Inflammatory macrophage (primary cell): ENCODE measurements at places on chromosomes 7 and 10.

DNA sequence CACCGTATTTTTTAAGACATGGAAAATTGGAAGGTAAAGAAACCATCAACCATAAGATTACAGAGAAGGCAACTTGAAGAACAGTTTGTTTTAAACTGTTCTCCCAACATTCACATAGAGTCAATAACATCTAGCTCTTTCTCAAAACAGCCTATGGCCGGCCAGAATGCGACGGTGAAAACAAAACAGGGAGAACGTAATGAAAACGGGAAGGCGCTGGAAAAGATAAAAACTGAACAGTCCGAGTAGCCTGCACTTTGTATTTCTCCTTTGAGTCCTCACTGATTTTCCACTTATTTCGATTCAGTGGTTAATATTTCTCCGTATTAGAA lies 637 bp downstream of the MICU1 start:
- peak; percentile 52 for DNase-seq

DNA sequence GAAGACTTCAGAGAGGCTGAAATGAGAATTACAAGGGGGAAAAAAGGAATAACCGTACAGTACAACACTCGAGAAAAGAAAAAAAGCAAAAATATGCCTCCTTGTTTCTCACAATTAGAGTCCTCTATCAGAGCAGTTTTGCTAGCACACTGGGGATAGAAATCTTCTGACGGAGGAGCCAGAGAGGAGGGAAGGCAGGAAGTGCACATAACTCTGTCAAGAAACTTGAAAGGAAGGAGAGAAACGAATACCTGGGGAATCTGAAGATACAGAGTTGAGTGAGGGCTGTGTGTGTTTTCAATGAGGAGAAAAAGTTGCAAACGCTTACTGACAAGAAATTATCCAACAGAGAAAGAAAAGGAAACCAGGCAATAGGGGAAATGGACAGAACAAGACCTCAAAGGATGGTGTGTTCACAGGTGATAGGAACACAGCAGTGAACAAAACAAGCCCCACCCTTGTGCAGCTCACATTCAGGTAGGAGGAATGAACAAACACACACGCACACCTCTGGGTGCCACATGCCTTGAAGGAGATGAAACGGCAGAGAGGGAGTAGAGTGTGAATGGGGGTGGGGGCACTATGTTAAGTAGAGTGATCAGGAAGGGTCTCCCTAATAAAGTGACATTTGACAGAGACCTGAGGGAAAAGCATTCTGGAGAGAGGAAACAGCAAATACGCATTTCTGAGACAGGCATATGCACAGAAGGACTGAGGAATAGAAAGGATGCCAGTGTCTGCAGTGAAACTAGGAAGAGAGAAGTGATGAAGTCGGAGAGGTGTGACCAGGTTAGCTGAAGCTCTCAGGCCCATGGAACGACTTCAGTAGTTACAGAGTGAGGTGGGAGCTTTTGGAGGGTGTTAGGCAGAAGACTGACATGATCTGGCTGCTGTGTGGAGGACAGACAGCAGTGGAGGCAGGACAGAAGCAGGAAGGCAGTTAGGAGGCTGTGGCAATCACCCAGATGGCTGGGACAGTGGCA lies 46.7 kb upstream of the SPOCK2 start:
- no peak for DNase-seq

- DNase-seq, result peak; percentile 84
Observed at GRCh38 chr10:29634764-29635625, at the start of gene SVIL. SVIL (minus strand) TSS chr10:29634971; CDS start chr10:29555058, 79,913 bp downstream.

DNA sequence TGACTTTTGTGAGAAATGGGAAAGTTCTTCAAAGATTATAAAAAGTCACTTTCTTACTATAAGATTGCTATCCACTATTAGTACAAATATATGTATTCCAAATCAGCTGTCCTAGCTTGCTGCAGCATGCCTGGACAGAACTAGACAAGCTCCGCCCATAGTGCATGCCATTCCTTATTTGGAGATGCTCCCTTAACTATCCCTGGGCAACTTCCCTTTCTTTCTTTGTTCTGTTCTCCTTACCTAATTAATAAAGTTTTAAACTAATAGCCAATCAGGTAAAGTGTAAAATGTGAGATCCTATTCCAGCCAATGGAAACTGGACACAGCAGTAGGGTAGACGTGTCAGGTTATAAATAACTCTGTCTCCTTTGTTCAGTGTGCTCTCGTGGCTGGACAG lies 281.9 kb downstream of the CAMK1D start:
- DNase-seq, result no peak

GRCh38 chr10:97590082-97590747 lies 694 bp downstream of the C10orf62 start:
- no peak for DNase-seq
